ENCODE measurements at places on chromosomes 1 and 21.
A peak's percentile ranks its signal among the peaks of the same experiment; 100 is the strongest.

- DNase-seq, result no peak
These were observed 10.8 kb upstream of the IL10RB start for GRCh38 chr21:33255404-33255803.

- no peak for DNase-seq
These were observed 261.2 kb downstream of the PTPRU start for GRCh38 chr1:29497395-29498125.

- DNase-seq, result no peak
These were observed 40.2 kb upstream of the ZNF124 start for GRCh38 chr1:247212012-247212411.

GRCh38 chr1:155003227-155003765 lies 694 bp downstream of the ZBTB7B start:
- DNase-seq, result no peak

DNA sequence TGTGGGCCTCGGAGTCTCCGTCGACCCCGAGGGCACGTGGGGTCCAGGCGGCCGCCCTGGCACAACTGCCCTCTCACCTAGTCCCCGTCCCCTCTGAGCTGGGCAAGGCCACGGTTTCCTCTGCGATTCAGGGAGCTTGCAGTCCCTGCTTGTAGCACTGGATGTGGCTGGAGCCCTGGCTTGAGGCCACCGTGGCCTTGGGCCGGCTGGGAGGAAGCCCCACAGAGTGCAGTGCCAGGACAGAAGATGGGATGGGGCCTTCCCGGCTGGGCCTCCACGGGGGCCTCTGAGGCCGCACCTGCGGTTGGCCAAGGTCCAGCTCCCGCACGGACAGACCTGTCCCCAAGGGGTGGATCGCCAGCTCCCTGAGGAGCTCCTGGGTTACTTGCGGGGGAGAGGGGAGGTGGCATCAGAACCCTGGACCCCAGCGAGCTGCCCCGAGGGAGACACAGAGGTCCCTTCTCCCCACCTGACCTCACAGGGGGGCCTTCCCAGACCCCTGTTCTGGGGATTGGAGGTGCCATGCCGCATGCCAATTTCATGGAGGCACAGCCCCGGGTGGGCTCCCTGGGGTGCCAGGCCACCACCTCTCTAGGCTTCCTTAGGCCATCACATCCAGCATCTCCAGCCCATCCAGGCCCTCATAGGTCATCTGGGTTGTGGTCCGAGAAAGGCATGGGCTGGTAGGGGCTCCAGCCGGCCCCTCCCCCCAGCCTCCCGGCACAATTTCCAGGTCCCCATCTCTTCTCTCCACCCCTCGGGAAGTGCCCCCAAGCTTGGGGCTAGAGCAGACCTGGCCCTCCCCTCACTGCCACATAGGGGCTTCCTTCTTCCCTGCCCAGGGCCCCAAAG lies 80.8 kb downstream of the MORN1 start:
- DNase-seq, result no peak

DNA sequence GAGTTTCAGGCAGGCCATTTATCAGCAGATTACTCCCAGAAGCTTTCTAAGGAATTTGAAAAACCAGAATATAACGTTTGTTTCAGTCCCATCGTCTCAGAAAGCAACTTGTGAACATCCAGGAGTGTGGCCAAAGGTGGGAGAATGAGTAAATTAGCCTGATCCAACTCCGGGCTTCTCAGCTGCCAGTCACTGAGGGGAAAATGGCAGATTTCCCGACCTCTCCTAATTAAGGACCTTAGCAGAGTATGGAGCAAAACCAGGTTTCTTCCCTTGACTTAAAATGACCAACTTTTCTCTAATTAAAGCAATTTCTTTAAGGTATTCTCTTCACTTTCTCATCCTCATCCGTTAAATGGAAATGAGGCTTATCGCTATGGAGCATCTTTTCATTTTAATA lies 1.0 kb downstream of the CORT start:
- DNase-seq, result no peak

- no peak for DNase-seq
These were observed 173.2 kb downstream of the COP1 start for GRCh38 chr1:176033881-176034280.

GRCh38 chr1:157103268-157103667 lies 3.7 kb upstream of the ETV3L start:
- no peak for DNase-seq

DNA sequence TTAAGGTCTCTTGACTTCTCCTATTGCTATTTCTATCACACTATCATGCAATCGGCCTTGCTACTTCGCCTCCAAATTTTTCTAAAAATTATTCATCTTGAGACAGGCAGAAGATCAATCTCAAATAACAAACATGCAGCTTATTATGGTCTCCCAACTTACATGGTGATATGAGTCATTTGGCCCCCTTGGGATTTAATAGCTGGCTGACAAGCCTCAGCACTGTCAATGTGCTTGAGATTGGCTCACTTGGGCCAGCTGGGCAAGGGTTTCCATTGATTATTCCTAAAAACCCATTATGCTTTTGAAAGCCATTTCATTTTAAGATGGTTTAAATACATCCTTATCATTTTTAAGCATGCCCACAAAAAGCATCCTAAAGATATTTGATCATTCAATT lies 224.5 kb upstream of the NFIA start:
- no peak for DNase-seq

DNA sequence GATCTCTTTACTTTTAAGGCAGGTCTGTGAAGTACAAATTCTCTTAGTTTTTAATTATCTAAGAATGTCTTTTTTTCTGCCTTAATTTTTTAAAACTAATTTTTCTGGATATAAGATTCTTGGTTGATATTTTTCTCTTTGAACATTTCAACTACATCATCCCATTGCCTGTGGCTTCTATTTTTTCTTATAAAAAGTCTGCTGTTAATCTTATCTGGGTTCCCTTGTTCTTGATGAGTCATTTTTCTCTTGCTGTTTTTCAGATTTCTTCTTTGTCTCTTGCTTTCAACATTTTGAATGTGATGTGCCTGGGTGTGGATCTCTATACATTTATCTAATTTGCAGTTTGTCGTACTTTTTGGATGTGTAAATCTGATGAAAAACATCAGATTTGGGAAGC lies 525.2 kb upstream of the PBX1 start:
- no peak for DNase-seq

GRCh38 chr1:90718411-90719329 lies 1.6 kb upstream of the BARHL2 start:
- DNase-seq, result no peak

GRCh38 chr21:31724552-31724951 lies 7.4 kb downstream of the SCAF4 start:
- DNase-seq, result no peak

DNA sequence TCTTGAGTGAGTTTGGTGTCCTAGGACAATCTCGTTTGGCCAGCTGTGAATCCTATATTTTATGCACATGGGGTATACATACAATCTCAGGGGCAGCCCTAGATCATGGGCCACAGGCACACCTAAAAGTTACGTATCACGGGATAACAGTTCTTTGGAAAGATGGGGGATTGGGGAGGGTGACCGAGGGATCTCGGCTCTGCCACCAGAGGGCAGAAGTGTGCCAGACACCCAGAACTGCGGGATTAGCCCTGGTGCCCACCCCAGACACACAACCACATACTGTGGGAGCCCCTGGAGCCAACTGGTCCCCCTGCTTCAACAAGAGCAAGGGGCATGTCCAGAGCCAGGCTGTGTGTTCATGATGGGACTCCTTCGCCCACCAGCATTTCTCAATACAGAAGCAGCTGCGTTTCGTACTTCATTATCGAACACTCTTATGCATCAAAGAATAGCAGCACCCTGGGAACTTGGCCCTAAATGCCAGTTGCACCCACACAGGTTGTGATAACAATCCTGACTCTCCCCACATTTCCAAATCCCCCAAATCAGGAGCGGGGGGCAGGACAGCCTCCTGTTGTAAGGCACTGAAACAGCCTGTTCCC lies 37.4 kb downstream of the TMCO4 start:
- DNase-seq, result peak; percentile 20

- no peak for DNase-seq
These were observed 42.4 kb downstream of the OLFML3 start for GRCh38 chr1:114021665-114022099.

GRCh38 chr1:47444562-47445465 lies 7.0 kb downstream of the FOXD2 start:
- DNase-seq, result no peak

DNA sequence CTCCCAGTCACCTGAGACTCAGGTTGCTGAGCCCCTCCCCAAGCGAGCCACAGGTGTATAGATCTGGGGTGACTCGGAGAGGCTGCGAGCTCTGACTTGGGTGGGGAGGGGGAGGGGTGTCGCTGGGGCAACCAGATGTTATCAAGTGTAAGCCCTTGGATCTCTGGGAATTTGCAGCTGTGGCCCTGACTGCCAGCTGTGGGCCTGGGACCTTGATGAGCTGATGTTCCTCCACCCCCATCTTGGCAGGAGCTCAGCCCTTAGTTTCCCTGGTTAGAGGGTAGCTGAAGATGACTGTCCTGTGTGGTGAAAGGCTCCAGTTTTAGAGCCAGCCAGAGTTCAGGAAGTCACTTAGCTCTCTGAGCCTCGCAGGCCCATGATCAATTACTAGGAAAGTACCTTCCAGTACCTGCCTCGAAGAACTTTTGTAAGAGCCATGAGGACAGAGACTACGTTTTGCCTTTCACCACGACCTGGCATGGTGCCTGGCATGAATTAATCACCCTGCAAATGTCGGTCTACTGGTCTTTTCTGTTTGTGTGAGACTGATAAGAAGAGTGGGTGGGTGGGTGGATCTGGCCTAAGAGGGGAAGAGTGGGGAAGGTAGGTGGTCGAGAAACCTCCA lies 55.8 kb downstream of the YARS1 start:
- no peak for DNase-seq

DNA sequence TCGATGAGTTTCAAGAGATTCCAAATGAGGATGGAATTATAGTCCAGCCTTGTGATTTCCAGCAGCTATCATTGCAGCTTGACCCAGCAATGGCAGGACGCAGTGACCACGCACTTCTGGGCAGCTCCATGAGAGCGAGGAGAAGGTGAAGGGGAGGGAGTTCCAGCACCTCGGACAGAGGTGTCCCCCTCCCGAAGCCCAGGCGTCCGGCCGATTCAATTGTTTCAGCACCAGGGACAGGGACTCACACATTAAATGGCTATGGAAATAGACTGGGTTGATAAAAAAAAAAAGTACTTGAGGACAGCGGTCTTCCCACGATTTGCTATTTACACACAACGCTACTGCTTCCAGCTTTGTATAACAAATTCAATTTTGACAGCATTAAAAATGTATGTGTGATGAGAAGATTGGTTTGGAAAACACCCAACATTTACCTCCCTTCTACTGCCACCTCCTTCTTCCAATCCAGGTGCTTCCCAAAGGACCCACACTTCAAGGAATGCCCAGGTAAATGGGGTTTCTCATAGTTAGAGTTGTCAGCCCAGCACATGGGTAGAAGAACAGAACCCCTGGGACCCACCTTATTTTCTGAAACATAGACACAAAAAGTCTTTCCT lies 71.8 kb downstream of the DISP3 start:
- DNase-seq, result peak; percentile 11

- no peak for DNase-seq
These were observed 20.2 kb downstream of the NUAK2 start for GRCh38 chr1:205301205-205301821.

GRCh38 chr1:215890438-215890837 lies 323.3 kb downstream of the KCTD3 start:
- no peak for DNase-seq

GRCh38 chr1:45400049-45400448 lies 59.8 kb upstream of the MUTYH start:
- no peak for DNase-seq

DNA sequence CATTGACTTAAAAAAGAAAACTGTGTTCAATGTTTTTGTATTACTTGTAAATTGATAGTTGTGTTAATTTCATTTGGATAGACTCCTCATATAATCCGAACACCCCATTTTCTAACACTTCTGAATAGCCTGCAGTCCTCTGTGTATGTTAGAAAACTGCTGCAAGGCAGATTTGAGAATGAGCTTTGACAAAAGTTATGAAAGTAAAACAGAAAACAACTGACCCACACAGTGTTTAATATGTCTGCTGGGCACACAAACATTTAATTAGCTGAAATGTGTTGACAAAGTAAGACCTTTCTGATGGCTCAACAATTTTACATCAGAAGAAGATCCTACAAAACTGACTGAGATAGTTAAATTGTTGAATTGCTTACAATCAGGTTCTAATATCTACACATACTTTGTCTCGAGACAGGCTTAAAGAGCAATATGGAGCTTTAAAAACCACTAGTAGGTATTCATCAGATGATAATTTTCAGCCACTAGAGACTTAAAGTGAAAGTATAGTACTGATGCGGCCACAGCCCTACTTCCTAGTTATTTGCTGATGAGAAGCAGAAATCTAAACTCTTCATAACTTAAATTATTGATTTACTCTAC lies 40.0 kb upstream of the PRMT6 start:
- DNase-seq, result no peak
